ENCODE measurements at places on chromosomes 1 and 21.

- peak; percentile 64 for DNase-seq
Observed at GRCh38 chr1:172745014-172745413, 86.1 kb downstream of the FASLG start.

DNA sequence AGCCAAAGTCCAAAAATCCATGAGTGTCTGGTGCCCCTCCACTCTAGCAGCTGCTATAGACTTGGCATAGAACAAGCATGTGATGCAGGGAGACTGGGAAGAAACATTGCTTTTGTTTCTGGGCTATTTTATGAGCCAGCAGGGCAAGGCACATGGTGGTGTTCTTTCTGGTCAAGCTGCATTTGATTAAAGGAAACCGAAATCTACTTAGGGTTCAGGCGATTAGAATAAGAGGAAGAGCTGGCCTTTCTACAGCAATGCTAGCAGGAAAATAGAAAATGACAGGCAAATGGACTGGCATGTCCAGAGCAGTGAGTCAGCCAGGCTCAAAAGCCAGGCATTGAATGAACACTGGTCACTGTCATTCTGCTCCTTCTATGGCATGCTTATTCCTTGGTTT, 28.5 kb upstream of the ARHGAP29 start:
- peak; percentile 58 for DNase-seq

- DNase-seq = no peak
Observed at GRCh38 chr1:240492832-240493440, 119.0 kb downstream of the GREM2 start.

GRCh38 chr1:25779894-25780293, 20.1 kb upstream of the SELENON start:
- no peak for DNase-seq

GRCh38 chr1:156705321-156705917, at the start of gene CRABP2:
Gene CRABP2 (minus strand): TSS chr1:156705583. CDS start chr1:156705446, 137 bp downstream.
- DNase-seq = no peak

GRCh38 chr1:157315544-157315943, 177.3 kb upstream of the ETV3 start:
- DNase-seq = no peak

DNA sequence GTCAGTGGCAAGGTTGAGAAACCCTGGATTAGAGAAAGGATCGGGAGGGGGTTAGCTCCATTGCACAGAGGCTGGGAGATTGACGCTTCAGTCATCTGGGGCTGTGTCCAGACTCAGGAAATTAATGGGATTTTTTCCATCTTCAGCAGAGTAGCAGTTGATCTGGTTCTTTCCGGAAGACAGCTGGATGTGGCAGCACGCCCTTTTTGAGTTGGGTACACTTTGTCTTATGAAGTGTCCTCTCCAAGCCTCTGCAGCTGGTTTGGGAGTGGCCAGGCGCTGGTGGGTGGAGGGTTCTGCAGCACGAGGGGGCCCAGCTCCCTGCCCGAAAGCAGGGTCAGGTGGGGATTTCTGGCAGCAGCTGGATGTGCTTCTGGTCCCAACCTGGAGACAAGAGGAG, 95.1 kb downstream of the TAS1R2 start:
- no peak for DNase-seq

DNA sequence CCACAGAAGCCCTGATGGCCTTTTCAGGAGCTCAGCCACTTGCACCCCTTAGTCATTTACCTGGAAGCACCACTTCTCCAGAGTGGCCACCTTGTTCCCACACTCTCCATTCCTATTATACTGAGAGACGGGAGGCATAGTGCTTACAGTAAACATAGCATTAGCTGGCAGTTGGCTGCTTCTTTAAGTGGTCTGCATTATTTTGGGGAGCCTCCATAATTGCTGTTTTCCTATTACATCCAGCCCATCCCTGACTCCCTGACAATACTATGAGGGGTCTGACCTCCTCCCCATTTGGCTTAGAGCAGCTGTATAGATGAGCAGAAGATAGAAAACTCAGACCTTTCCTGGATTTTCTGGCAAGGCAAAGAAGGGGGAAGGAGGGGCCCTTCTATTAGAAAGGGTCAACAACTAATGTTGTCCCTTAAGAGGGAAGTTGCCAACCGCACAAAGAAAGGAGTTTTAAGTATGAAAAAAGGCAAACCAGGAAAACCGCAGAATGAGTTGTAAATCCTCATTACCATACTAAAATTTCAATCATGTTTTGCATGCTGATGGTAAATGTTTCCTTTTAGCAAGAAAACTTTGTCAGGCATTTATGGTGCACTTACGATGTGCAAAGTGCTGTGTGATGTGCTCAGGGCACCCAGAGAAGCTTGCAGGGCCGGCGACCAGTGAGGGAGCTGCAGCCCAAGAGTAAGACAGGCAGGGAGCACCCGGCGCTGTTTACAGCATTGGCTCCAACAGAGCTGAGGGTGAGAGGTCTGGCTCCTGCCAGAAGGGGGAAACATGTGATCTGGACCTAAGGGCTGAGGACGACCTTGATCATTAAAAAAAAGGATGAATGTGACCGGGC, 167.3 kb downstream of the ZZZ3 start:
- no peak for DNase-seq

DNA sequence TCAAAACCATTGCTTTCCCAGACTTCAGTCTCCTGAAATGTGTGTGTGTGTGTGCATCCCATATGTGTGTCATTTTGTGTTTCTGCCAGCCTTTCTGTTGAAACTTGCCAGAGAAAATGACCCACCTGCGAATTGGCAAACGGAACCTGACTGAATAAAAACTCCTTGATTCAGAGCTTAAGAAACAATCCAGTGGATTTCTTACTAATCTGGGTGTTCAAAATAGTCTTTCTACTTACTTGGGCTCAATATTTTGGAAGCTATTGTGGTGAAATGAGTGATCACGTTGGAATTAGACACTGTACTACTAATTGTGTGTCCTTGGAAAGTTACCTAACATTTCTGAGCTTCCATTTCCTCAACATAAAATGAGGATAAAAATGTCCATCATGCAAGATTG, 138.9 kb upstream of the ERG start:
- DNase-seq = no peak

DNA sequence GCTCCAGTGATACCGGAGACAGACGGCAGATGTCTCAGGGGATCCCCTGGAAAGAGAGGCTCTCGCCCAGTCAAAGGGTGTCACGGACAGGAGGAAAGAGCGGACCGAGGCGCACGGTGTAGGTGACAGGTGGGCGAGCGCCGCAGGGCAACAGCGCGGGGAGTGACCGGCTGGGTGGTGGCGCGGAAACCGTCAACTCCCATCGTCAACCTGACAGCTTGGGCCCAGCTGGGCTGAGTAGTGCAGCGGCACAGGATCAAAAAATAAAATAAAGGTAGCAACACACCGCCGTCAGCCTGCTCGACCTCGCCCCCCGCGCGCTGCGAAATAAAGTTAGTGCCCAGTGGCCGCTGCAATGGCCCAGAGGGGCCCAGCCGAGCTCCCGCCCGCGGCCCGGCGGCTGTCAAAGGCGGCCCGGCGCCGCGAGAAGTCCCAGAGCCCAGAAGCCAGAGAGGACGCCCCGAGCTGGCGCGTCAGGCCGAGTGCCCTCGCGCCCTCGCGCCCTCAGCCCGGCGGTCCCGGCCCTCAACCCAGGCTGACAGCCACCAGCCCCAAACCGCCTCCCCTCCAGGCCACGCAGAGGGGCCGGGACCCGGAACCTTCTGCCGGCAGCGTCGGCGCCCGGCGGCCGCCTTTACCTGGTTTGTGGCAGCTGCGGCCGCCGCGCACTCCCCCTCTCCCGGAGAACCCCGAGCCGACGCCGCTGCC, at the start of gene LYST:
TSS of gene LYST (minus strand) at position 702 of the 708 bp plus-strand sequence. CDS start 36,489 bp downstream, outside the sequence.
- DNase-seq = peak; percentile 48

DNA sequence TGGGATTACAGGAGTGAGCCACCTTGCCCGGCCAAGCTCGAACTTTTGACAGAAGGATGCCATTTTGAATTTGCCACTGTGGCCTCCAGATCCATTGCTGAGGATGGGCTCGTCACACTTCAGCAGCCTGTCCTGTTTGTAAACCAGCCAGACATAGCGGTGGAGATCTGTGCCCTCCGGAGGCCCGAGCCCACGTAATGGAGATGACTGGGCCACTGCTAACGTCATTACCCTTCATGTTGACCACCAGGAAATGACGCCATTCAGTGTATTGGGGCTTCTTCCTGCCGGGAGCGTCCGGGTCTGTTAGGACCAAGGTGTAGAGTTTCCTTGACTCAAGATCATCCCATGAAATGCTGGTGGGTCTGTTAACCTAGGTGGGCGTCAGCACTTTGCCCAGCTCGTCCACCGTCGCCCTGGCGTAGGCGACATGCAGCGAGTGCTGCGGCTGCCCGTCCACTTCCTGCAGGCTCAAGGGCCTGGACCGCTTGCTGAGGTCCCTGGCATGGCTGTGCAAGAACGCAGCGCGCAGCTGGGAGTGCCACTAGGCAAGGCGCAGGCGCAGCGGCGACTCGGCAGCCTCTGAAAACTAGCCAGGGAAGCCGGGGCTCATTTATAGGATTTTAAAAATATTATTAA, 40.8 kb downstream of the PTPRC start:
- DNase-seq = no peak

DNA sequence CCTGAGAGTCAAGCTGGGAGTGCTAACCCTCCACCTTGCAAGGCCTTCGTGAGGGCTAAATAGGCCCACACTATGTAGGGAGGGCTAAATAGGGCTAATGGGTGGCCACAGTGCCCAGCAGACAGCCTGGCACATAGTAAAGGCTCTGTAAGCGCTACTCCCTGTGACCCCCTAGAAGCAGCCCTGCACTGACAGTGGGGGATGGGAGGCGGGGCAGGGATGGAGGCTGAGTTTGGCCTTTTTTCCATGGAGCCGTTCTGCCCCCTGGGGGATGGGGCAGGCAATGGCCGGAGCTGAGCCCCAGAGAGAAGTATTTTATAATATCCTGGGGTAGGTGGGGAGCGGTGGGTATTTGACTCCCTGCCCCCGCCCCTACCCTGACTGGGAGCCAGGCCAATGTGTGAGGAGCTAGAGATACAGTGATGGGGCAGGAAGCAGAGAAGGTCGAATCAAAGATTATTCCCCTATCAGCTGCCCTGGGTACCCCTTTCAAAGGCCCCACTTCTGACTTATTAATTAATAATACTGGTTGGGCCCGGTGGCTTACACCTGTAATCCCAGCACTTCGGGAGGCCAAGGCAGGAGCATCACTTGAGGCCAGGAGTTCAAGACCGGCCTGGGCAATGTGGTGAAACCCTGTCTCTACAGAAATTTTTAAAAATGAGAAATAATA, 42.3 kb downstream of the LACTBL1 start:
- DNase-seq = no peak

GRCh38 chr1:166221316-166221715, 54.5 kb upstream of the FAM78B start:
- no peak for DNase-seq

- no peak for DNase-seq
Observed at GRCh38 chr1:197902131-197902453, 338 bp upstream of the C1orf53 start.

DNA sequence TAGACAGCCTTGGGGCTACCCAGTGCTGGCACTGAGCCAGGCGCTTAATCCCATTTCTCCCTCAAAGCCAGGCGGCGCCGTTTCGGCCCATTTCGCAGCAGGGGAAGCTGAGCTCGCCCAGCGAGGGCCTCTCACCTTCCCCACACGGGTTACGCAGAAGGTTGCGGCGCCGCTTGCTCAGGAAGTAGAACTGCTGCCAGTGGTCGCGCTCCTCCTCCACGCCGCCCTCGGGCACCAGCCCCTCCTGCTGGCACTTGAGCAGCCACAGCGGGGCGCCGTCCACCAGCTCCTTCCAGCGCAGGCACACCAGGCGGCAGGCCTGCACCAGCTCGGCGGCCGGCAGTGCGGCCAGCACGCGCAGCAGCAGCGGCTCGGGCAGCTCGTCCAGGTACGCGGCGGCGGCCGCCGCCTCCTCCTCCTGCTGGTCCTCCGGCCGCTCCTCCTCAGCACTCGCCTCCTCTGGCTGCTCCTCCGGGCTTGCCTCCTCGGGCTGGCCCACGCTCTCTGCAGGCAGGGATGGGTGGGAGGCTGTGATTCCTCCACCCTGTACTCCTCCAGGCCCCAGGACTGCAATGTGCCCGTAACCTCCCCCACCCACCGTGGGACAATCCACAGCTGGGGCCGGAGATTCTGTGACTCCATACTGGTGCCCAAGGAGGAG, 3.8 kb downstream of the FBXO2 start:
- peak; percentile 54 for DNase-seq

DNA sequence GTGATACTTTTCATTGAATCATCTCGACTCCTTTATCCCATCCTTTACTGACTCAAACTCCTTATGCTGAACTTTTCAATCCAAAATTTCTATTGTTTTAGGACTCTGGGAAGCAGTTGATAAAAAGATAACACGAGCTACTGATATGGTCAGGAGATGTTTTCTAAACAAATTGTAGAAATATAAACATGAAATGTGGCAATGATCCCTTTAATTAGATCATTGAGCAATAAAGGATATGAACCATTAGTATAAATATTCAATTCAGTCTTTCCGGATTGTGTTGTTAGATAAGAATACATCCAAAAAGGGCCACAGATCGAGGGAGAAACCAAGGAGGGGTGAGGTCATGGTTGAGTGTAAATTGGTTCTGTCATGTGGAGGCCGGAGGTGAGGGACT, 88.4 kb downstream of the NID1 start:
- no peak for DNase-seq

- DNase-seq = no peak
Observed at GRCh38 chr1:172360985-172361384, 59.5 kb upstream of the C1orf105 start.

GRCh38 chr1:116487583-116487982, 83.2 kb downstream of the CD58 start:
- DNase-seq = no peak

GRCh38 chr1:29448456-29449235, 212.3 kb downstream of the PTPRU start:
- DNase-seq = no peak

- no peak for DNase-seq
Observed at GRCh38 chr1:62906428-62906886, 122.5 kb downstream of the ATG4C start.

GRCh38 chr1:67013573-67013972, 40.4 kb downstream of the SLC35D1 start:
- peak; percentile 18 for DNase-seq
